ENCODE measurements at places on chromosomes 2 and 18.

GRCh38 chr2:176435729-176436128 is 166.5 kb downstream of the MTX2 start:
- DNase-seq, result no peak

DNA sequence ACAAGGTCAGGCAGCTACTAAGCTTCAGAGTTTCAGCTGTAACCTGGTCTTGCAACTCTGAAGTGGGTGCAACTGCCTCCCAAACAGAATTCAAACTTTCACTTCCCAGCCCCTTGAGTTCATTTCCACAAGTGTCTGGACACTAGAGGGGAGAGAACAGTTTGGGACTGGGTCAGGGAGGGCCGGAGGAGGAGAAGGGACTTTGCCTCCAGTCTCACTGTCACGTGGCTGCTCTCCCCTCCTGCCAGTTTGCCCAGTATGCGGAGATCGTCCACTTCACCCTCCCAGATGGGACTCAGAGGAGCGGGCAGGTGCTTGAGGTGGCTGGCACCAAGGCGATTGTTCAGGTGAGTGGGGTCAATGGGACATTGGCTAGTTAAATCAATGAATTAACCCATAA is 20.6 kb upstream of the ANKRD53 start:
- DNase-seq, result no peak

GRCh38 chr18:14031053-14031452 is 101.2 kb downstream of the ZNF519 start:
- DNase-seq, result no peak

DNA sequence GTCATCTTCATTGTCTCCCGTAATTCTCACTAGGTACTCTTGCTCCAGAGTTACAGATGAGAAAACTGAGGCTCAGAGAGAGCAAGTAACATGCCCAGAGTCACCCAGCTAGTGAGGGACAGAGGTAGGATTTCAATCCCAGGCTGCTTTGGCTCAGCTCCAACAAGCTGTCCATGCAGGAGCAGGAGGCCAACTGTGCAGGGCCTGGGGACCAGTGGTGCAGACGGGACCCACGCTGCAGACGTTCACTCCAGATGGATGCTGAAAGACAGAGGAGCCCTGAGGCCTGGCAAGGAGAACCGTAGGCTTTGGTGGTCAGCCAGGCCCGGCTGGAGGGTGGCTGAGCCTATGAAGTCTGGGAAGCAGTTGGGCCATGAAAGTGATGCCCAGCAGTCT is 102.6 kb downstream of the MCFD2 start:
- DNase-seq, result peak; percentile 85

DNA sequence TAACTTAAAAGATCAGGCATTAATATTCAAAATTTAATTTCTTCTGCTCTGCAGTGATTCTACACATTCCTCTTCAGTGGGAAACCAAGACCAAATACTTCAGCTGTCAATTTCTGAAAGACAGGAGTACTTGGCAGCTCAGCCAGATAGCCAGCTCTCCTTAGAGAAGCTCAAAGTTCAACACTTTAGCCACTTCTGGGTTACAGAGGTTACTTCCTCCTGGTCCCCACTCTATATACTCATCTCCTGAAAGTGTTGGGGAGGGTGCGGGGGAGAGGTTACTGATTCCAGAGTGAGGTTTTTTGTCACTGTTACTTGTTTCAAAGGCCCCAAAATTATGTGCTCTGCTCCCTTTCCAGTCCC is 4.1 kb downstream of the CYTIP start:
- no peak for DNase-seq

- DNase-seq, result no peak
Observed at GRCh38 chr2:38181806-38182491, 106.0 kb upstream of the CYP1B1 start.
